Activated CD4-positive, alpha-beta T cell treated with anti-CD3 and anti-CD28 coated beads for 4 hours (primary cell): ENCODE measurements at places on chromosomes 11 and 22.

DNA sequence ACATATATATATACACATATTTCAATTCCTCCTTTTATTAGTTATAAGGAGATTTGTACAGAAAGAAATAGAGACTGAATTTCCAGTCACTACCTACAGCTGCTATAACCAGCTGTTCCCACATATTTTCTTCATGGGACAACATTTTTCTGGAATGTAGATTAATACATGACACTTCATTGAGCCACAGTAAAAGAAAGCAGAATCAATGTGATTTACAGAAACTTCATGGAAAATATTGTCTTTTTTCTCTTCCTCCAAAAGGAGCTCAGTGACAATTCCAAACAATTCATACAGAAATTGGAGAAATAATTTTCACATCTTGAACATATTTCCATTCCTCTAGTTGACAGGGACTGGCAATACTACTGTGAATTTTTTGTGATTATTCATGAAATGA, 249.2 kb downstream of the DLG2 start:
- no peak for DNase-seq

DNA sequence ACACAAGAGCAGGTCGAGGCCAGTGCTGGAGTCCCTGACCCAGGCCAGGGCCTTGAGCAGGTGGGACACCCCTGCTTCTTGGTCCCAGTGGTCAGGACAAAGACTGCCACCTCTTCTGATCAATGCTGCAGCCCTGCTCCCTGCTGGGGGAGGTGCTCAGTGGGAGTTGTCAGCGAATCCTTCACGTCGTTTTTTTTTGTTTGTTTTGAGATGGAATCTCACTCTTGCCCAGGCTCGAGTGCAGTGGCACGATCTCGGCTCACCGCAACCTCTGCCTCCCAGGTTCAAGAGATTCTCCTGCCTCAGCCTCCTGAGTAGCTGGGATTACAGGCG, 34.7 kb downstream of the NUP50 start:
- DNase-seq = no peak

DNA sequence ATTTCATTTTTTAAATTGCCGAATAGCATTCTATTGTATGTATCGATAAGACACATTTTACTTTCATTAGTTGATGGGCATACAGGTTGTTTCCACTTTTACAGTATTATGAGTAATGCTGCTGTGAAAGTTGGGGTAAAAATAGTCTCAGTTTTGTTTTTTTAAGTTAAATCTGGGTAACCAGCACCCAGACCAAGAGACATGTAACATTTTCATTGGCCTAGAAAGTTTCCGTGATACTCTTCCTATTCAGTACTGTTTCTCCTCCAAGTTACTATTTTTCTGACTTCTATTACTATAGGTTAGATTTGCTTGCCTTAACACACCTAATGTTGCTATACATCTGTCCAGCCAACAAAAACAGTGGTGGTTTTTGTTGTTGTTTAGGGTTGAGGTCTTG, 12.3 kb downstream of the IPO7 start:
- no peak for DNase-seq

GRCh38 chr11:75938543-75938942, 123.5 kb downstream of the UVRAG start:
- DNase-seq = no peak

GRCh38 chr11:79087238-79087960, 353.4 kb downstream of the TENM4 start:
- no peak for DNase-seq

- no peak for DNase-seq
These were observed 31.3 kb upstream of the TEAD1 start for GRCh38 chr11:12642806-12643428.

DNA sequence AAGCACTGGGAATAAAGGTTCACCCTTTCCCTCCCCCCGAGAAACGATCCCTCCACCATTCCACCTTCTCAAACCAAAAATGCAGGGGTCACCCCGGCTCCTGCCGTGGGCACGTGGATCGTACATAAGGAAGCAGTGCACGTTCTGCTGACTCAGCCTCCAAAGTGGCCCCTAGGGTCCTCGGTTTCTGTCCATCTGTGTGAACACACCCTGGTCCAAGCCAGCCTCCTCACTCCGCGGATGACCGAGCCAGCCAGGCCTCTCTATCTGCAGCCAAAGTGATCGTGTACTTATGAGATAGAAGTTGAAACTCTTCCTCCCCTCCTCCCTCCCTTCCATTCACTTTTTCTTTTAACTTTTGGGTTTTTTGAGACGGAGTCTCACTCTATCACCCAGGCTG, 16.2 kb downstream of the C11orf24 start:
- DNase-seq = no peak
